ENCODE measurements at places on chromosomes 5 and 9. TPM values are rescaled to one million over a fixed set of nuclear protein-coding genes. Genes with fewer than 3 reads are reported as not detected.

PFN3 gene
- 0.82 TPM for total RNA-seq

OXCT1 gene
- total RNA-seq = 70.5 TPM

PCDHGB5 gene
- 13.0 TPM for total RNA-seq

- DNase-seq = no peak
Observed at GRCh38 chr9:79568337-79569101, 3.2 kb upstream of the TLE4 start.

Measured in frontal cortex (tissue), 4 donors.